ENCODE measurements at places on chromosomes 7 and 10.

DNA sequence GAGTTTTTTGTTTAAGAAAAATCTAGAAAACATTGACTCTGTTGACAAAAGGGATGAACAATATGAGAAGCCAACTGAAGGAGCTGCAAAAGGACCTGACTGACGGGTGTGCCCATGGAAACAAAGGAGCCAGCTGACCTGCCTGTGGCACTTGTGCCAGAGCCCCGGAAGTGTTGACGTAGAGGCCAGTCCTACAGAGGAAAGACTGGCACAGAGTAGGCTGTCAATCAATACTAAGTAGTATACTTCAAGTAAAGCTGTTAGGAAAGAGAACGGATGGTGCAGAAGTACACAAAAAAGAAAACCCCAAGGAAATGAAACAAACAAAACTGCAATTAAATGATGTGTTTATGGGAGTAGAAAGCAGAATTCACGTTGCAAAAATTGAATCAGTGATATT, 19.0 kb upstream of the ABI1 start:
- no peak for DNase-seq

DNA sequence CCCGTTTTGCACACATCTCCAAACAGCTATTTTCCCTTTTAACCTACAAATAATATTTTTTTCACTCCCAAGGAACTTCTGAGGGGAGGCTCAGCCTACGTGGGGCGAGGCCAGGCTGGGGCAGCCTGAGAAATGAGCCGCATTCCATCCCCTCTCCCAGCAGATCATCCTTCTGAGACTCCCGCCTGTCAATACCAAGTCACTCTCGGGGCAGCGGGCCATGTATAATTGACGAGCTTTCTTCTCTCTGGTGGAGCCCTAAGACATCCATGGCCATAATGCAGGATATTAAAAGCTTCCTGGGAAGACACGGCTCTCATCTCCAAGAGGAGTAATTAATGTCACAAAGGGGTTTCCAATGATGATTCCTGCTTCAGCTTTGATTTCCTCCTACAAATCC, 37.8 kb upstream of the CHST15 start:
- no peak for DNase-seq

DNA sequence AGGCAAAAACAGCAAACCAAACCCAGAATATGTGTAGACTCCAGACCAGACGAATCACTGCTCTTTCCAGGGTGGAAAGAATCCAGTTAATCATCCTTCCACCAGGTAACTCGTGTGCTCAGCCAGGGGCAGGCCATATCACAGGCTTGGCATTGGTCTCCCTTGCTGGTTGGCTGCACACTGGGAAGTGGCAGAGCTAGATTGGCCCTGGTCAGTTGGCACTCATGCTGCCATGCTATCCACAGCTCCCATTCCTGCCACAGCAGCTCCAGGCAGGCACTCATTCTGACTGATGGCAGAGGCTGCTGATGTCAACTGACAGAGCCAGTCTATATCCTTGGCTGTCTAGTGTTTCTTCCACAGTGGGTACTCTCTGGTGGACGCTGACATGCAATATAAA, 9.7 kb upstream of the GDF10 start:
- no peak for DNase-seq

DNA sequence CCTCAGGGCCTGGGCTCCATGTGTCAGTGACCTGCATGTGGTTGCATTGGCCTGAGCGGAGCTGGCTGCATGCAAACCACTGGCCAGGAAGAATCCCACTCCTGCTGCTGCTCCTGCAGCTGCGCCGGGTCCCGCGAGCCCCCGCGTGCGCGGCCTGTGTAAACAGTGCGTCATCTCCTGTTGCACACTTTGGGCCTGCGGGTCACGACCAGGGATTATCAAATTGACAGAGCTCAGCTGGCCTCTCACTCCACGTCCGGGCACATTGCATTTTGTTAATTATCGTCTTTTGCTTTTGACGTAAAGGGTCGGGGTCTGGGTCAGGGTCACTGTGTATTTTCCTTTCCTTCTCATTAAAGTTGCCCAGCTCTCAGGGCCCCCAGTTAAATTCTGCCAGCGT, 132.6 kb downstream of the RGS10 start:
- no peak for DNase-seq

GRCh38 chr10:132176623-132177500, 9.9 kb upstream of the DPYSL4 start:
- DNase-seq = no peak

DNA sequence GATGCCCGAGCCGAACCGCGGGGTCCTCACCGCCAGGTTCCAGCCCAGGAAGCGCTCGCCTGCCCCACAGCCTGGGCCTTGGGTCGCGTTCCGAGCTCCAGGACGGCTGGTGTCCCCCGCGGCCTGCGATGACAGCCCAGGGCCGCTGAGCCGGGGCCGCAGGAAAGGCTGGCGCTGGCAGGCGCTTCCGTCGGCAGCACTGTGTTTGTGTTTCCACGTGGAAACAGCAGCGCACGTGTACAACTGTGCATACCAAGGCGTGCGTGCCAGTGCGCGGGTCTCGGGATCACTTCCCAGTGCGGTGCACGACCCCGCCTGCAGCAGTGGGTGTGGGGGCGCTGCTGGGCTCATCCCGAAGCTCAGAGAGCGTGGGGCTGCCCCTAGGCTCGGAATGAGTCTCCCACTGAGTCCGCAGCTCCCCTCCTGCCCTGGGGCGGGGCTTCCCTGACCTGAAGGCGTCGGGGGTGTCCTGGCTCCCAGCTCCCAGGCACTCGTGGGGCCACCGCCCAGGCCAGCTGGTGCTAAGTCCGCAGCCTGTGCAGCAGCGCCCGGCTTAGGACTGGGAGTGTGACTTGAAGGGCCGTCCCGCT, 17.2 kb downstream of the AP5Z1 start:
- DNase-seq = no peak

GRCh38 chr10:129467359-129468064, 471 bp downstream of the MGMT start:
- no peak for DNase-seq

DNA sequence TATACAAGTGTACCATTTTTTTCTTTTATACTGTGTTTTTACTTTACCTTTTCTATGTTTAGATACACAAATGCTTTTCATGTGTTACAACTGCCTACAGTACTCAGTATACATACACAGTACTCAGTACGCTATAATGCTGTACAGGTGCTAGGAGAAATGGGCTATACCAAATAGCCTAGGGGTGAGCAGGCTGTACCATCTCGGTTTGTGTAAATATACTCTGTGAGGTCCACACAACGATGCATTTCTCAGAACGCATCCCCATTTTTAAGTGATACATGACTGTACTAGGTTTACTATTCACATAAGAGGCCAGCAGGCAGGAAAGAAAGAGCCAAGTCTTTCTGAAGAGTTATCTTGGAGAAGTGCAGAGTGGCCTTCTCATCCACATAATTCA, 426.4 kb upstream of the MTPN start:
- DNase-seq = no peak

DNA sequence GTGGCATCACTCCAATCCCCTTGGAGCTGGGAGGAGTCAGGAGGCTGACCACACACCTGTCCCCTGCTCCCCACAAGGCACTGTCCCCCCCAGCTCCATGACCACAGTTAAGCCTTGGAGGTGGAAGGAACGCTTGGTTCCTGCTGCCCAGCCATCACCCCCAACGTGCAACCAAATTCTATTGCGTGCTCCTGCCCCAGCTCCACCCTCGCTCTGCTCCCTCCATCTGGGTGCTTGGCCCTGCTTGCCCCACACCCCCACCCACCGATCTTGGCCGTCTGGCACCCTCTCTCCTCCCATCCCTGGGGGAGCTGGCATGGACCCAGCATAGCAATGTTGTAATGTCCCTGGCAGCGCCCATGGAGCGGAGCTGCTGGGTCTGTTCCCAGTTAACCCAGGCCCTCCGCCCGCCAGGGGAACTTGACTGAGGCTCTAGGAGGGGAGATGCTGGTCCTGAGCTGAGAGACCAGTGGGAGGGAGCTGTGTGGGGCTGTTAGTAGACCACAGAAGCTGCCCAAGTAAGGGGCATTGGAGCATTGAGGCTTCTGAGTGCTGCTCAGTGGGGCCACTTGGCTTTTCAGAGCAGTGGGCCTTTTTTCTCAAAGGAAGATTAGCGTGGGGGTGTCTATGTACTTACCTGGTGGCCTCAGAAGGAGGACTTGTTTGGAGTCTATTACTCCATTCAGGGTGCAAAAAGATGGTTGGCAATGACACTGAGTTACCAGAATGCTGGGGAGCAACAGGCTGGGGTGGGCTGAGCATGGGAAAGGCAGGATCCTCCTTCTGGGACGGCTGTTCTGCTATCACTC, 1.1 kb downstream of the EPHB6 start:
- DNase-seq = no peak

- no peak for DNase-seq
Measured at GRCh38 chr7:150944066-150945042, 33.8 kb downstream of the KCNH2 start.

GRCh38 chr7:36726311-36726710, 2.0 kb upstream of the AOAH start:
- DNase-seq = no peak

GRCh38 chr10:14414901-14415300, 84.2 kb upstream of the FRMD4A start:
- no peak for DNase-seq
